Mesenteric fat pad (tissue), 1 donor: ENCODE measurements at places on chromosomes 3 and 15. TPM values are rescaled to one million over a fixed set of nuclear protein-coding genes. Genes with fewer than 3 reads are reported as not detected.

The LDHAL6B gene
- not detected for total RNA-seq

DNA sequence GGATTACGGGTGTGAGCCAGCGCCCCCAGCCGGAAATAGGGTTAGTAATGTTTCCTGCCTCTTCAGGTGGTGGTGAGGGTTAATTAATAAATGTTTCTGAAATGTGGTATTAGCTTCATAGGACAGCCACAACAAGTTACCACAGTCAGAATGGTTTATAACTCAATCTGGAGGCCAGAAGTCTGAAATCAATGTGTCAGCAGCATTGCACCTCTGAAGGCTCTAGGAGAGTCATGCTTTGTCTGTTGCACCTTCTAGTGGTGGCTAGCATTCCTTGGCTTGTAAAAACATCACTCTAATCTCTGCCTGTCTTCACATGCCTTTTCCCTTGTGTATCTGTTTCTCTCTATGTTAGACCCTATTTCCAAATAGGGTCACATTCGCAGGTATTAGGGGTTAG, 7.8 kb upstream of the RPSA start:
- no peak for DNase-seq

- no peak for DNase-seq
These were observed 999 bp downstream of the ZNF280D start for GRCh38 chr15:56732135-56732885.

- DNase-seq, result no peak
These were observed 99.6 kb downstream of the FNDC3B start for GRCh38 chr3:172138792-172139507.

GRCh38 chr15:65305150-65305758, 777 bp downstream of the RNU5B-1 start:
- no peak for DNase-seq

DNA sequence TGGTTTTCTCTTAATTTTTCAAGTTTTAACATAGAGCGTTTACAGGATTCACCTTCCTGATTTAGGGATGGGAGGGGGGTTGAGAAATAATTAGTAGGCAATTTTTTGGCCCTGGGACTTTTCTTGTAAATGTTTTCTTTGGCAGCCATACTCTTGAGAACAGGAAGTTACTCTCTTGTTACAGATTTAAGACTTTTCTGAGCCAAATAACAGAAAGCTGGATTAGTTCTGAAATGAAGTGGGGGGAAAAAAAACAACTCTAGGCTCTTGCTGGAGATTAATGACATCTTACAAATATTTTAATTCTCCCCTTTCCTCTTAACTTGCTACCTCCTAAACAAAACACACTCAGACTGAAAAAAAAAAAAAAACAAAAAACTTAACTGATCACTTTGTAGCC, 13.8 kb upstream of the POLR2M start:
- DNase-seq, result no peak
